Stimulated activated memory B cell treated with anti-CD40 and anti-IgM and Interleukin-4, amounts not matched to agents 10 μg/mL and 1 μg/mL and 100 μg/mL, for 72 hours (primary cell): ENCODE measurements at places on chromosomes 16 and 17.

- no peak for ATAC-seq
Observed at GRCh38 chr17:8051831-8052230, 13.0 kb downstream of the ALOX15B start.

GRCh38 chr16:57807968-57808528, 5.8 kb upstream of the KIFC3 start:
- peak; percentile 40 for ATAC-seq

GRCh38 chr16:1300664-1301476, 8.6 kb upstream of the UBE2I start:
- ATAC-seq = peak; percentile 60

GRCh38 chr17:45150911-45151809, 2.9 kb downstream of the HEXIM1 start:
- no peak for ATAC-seq

GRCh38 chr17:47852113-47852949, 1.4 kb upstream of the SP6 start:
- ATAC-seq = no peak

- ATAC-seq = peak; percentile 49
Observed at GRCh38 chr16:29730649-29731048, 15.1 kb downstream of the C16orf54 start.

GRCh38 chr16:56202036-56202435, 10.7 kb downstream of the GNAO1 start:
- no peak for ATAC-seq

GRCh38 chr17:31677681-31678080, 181.4 kb downstream of the COPRS start:
- no peak for ATAC-seq

DNA sequence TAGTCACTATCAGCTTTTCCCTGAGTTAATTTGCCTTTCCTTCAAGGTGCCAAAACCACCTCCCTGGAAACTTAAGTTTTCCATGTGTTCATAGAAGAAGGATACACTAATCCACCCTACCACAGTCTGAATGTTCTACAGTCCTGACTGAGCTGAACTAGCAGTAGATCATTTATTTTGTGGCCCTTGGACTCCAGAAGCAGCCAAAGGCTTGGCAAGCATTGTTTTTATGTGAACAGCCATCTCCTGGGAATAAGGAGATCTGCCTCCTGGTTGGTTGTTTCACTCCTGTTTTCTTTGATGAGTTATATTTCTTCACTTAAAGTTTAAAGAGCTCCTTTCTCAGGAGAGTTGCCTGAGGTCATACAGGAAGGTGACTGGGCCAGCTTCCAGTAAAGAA, 634.6 kb upstream of the SOX9 start:
- ATAC-seq = no peak

DNA sequence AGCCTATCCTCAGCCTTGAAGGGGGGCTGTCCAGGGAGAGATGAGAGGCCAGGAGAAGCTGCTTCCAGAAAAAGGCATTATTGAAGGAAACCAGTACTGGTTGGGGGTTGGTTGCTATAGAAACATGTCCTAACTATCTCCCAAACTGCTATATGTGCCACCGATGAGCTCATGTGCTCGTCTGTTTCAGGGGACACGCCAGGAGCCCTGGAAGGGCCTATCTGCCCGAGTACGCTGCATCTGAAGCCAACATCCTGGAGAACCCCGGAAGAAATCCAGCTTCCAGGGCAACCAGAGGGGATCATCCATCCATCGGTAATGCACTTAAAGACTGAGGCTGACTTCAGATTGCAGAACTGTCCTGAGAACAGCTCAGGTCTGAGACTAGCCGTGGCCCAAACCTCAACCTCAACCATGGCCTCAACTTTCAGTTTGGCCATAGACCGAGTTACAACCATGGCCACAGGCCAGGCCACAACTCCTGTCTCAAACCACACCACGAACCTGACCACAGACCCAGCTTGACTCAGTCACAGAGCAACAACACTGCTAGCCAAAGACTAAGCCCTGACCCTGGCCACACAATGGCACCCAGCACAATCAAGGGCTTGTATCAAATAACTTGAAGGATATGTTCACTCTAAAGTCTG, 10.2 kb downstream of the PITPNM3 start:
- no peak for ATAC-seq

DNA sequence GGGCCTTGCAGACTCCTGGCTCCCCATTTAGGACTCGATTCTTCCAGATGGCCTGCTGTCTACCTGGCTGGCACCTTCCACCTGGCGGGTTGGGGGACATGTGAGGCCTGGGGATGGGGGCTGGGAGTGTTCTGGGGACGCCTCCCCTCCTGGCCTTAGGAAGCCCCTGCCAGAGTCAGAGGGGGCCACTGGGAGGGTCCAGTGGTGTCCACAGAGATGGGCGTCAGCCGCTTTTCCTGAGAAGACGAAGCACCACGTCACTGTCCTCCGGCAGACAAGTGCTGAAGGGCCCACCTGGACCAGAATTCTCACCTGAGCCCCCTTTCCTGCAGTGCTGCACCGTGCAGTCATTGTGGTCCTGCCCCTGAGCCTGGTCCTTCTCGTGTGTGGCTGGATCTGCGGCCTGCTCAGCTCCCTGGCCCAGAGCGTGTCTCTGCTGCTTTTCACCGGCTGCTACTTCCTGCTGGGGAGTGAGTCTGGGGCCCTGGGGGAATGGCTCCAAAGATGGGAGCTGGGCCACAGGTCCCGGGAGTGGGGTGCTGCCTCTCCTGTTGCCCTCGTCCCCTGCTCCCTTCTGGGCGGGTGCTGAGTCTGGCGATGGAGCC, 2.9 kb downstream of the TMEM235 start:
- no peak for ATAC-seq

DNA sequence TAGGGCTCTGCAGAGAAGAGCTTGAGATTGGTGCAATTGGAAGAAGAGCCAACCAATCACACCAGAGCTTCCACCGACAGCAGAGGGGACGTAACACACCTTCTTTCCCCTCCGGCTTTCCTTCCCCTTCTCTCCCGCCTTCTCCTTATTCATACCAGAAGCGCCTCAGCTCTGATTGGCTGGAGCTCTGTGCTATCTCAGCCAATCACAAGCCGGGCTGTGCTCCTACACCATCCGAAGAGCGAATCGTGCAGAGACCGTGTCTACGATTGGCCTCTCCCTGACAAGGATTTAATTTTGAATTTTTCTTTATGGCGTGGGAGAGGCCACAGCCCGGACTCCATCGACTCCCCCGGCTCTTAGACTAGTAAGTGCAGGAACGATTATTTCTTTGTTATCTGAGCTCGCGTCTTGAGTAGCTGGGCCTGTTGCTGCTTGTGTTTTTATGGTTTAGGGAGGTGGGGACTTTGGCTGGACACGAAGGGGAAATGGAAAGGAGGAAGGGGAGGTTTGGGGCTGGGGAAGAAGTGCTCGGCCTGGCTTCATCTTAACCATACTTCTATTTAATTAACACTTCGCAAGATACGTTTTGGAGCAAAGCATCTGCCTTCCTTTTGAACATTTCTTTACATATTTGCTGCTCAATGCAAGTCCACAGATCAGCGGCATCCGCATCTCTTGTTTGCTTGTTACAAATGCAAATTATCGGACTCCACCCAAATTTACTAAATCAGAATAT, at the start of gene PRR11:
Gene PRR11 (plus strand): TSS at position 308 of the 739 bp plus-strand sequence. CDS start 14,007 bp downstream, outside the sequence.
- ATAC-seq = peak; percentile 97

- no peak for ATAC-seq
Observed at GRCh38 chr16:56012482-56012811, 137.3 kb upstream of the CES5A start.

DNA sequence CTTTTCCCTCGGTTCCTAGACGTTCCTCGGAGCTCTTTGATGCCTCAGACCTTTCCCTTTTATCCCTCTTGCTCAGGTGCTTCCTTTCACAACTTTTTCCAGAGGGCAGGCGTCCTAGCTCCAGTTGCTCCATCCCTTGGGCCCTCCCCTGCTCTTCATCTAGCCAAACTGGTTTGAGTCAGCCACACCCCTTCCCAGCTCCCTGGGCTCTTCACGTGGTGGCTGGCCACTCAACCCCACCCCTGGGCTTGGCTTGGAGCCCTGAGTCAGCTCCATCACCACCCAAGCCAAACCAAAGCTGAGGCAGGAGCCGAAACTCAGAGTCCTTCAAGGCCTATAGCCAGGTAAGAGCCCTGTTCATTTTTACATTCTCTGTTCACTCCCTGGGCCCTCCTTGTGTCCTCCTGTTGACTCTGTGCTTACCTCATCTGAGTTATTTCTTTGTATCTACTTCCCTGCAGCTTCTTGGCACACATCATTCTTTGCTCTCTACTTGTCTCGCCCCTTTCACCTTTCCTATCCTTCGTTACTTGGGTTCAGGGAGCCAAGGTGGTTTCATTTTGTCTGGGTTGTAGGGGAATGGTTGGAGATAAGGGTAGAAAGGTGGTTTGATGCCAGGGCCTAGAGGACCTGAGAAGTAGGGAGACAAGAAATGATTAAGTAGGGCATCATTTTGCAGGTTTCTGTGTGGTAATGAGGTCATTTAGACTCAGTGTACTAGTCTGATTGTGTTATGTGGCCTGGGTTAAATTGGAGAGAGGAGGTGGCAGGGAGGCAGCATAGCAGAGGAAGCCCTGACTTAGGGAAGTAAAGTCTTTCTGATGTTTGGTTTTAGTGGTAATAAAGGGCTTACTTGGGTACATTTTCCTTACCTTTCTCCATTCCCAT, 7.6 kb upstream of the PHKG2 start:
- ATAC-seq = no peak

GRCh38 chr16:27703121-27703520, 153.2 kb downstream of the KATNIP start:
- ATAC-seq = no peak

DNA sequence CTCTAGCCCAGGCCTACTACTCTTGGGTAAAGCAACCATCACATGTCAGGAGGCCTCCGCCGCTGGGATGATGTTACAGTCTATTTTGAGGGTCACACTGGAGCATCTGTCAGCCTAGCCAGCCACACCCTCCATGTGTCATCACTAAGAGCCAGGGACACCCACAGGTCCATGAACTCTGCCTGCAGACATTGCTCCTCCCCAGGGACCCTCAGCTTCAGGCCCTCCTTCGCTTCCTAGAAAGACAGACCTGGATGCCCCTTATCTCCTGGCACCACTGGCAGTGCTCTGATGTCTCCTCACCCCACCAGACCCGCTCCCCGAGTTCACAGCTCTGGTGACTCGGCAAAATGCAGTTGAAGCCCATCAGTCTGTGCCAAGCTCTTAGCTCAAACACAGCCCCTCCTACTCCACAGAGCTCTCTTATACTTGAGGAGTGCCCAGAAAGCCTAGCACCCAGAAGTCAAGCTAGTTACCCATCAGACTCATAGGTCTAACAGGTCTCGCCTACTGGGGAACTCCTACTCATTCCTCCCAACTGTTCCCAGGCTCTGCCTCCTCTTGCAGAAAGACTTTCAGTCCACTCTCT, 5.9 kb downstream of the RANBP10 start:
- ATAC-seq = no peak

DNA sequence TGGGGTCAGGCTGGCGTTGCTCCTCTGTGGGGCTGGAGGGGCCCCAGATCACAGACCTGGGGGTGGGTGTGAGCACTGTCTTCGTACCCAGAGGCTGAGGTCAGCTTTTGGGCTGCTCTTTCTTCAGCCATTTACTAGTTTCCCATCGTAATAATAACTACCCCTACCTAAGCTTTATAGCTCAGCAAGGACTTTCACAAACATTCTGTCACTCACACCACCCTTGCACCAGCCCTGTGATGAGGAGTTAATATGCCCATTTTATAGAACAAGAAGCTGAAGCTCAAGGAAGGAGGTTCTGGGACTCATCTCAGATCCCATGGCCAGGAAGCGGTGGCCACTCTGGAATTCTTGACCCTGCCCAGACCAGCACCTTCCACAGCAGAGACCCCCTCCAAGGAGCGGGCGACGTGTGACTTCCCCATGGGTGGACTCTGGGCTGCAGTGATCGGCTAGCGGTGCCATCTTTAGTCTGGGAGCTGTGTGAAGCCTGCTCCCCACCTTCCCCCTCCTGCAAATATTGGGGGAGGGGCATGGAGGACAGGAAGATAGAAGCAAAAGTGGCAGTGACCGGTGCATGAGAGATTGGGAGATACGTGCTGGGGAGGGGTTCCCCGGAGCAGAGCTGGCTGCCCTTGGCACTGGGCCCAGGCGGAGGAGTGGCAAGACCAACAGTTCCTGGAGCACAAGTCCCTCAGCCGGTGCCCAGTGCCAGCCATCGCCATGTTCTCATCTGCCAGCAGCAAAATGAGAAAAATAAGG, 81.8 kb upstream of the TOB1 start:
- ATAC-seq = no peak

- no peak for ATAC-seq
Observed at GRCh38 chr16:4698321-4699045, 5.1 kb downstream of the NUDT16L1 start.

DNA sequence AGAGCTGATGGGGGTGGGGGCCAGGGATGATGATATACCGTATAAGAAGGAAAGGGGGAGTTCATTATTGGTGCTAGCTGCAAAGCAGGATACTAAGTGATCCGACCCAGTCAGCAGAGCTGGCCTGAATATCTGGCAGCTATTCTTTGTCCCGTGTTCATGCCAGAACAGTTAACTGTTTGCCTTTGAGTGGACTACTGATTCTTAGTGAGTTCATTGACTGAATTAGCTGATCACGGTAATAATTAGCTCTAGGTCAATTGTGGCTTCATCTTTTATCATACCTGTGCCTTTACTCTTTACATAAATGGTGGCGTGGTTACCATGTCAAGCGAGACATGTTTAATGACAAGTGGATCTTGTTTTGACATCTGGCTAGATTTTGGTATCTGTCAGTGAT, 5.3 kb downstream of the KPNB1 start:
- no peak for ATAC-seq

GRCh38 chr16:48101069-48101674, 54.6 kb downstream of the ABCC12 start:
- peak; percentile 41 for ATAC-seq

- ATAC-seq = no peak
Observed at GRCh38 chr17:33463887-33464286, 170.8 kb upstream of the ASIC2 start.

GRCh38 chr17:4676791-4677190, 27.1 kb downstream of the PELP1 start:
- ATAC-seq = no peak

DNA sequence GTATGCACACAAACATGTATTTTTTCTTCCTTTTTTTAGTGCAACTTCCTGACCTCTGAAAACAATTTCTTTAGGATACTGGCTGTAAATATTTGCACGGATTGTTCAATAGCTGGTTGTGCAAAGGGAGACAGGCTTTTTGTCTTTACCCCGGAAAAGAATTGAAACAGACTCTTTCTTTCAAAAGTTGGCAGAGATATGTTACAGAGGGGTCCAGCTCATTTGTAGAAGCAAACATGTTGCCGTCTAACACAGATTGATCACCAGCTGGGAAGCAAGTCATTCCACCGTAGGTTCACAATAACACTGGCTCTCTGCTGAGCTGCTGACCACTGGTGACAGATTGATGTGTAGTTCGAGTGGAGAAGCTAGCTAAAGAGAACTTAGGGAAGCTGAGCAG, 130.9 kb downstream of the STX8 start:
- no peak for ATAC-seq
